ENCODE measurements at places on chromosomes 5 and 9.

DNA sequence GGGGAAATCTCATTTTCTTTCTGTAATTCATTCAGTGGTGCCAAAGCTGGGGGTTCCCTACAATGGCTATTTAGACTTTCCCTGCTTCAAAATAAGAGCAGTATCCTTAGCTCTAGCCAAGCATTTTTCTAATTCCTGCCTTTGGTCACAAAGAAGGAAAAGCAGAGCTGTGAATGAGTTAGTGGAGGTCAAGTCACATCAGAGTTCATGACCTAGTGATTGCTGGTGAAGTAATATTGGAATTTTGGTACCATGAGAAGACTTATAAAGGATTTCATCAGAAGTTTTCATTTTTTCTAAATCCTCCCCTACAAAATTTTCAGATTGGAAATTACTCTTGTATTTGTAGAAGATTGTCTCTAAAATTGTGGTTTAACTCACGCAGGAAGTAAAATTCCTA, 28.0 kb downstream of the DNAJC21 start:
- no peak for DNase-seq

DNA sequence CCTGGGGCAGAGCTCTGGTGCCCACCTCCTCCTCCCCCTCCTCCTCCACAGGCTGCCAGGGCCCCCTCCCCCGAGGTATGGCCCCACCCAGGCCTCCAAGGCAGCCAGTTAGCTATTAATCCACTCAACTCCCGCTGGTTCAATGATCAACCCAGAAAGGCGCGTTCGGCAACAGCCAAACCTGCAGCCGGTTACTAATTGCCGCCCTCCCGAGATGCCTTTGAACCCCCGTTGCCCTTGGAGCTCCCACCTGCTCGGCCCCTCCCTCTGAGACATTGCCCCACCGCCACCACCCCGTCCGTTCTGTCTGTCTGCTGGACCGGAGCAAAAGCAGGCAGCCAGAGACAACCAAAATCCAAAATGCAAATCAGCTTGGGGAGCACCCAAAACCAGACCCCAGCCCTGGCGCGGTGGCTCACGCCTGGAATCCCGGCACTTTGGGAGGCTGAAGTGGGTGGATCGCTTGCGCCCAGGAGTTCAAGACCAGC, 25.8 kb downstream of the NOTCH1 start:
- no peak for DNase-seq

DNA sequence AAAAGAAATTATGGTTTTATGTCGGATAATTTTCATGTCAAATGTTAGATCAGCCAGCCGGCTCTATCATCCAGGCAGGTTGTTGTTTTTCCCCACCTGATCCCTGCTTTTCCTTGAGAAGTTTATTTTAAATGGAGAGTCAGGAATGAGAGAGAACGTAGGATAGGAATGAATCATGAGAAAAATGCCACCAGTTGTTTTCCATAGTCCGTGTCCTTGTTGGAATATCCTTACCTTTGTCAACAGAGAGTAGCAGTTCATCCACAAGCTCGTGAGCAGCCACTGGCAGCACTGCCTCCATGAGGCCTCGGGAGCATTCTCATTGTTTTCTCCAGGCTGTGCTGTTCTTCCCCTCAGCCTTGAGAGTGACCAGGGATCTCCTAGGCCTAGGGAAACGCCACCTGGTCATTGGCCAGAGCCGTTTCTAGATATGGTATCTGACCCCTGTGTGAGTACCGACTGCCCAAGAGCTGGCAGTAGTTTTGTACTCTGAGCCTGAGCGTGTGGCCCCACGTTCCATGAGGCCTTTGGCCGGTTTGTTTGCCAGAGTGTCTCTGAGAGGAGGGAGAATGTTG, 293.3 kb downstream of the FANCC start:
- no peak for DNase-seq

GRCh38 chr5:155250596-155250995, 237.0 kb downstream of the KIF4B start:
- peak; percentile 27 for DNase-seq

- DNase-seq = no peak
Observed at GRCh38 chr5:4831325-4831724, 308.8 kb upstream of the ADAMTS16 start.

GRCh38 chr9:84731696-84732095, 62.2 kb downstream of the NTRK2 start:
- DNase-seq = no peak

GRCh38 chr9:95419444-95419843, 97.3 kb downstream of the PTCH1 start:
- DNase-seq = no peak

DNA sequence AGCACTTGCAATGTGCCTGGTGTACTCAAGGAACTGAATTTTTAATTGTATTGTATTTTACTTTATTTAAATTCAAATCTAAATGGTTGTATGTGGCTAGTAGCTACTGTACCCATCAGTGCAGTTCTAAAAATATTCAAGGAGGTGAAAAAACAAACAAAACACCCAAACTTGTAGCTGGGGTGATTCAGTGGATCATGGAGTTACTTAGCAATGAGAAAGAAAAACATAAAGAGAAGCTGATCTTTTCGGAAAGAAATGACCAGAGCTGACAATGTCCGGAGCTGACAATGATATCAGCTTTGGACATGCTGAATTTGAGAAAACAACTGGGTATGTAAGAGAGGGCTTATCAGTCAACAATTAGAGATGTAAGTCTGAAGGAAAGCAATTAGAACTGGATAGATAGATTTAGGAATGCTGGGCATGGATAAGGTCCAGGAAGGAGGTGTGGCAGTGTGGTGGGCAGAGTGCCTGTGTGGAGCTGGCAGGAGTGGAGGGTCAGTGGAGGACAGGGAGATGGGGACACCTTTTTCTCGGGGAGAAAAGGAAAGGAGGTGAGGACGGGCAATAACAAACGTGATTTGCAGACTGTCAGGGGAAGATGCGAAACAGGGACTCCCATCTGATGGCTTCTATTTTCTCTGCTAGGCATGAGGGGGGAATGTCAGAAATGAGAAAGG, 113.2 kb downstream of the DCP2 start:
- no peak for DNase-seq

GRCh38 chr5:178535299-178536175, 54.7 kb downstream of the COL23A1 start:
- DNase-seq = no peak

DNA sequence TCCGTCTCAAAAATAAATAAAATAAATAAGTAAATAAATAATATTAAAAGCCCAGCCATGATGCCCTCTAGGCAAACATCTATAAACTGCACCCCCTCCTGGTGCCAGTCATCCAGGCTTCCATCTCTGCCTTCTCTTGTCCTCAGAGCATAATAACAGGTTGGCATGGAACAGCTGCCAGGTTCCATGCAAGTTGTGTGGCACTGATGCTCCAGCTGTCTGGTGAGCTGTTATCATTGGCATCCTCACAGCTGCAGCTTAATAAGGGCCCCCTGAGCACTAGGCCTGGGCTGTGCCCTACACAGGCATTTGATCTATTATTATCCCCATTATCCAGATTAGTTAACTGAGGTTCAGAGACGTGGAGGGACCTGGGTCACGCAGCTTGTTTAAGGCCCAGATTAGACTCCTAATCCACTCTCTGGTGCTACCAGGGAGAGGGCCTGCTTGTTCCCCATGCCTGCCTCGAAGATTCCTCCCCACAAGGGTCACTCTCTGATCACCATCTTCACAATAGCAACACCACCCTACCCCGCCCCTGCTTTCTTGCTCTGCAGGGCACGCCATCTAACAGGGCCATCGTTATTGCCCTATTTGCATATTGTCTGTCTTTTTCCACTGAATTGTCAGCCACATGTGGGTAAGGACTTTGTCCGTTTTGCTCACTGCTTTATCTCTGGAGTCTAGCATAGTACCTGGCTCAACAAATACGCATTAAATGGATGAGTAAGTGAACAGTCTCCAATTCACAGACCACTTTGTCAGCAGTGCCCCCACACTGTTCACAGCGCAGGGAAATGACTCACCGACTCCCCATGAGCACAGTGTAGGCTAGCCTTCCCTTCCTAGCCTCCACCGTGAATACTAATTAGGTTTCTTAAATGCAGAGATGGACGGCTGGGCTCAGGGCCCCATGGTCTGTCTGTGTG, 1.5 kb upstream of the DNM1 start:
- DNase-seq = no peak

- DNase-seq = no peak
Observed at GRCh38 chr5:53882006-53882675, 321.7 kb downstream of the NDUFS4 start.

DNA sequence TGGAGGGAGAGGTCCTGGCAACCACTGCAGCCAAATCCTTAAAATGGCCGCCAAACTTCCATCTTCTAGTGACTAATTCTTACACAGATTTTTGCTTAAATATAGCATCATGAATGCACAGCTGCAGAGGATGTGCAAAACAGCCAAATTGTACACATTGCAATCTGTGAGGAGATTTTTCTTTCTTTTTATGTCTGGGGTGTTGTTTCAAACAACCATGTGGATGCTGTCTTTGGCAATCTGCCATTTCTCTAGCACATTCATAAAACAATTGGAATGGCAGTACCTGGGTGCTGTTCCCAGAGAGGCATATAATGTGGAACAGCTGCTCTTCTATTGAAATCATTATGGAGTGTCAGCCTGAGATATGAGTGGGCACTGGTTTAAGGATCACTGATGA, 1082.9 kb upstream of the SEMA6A start:
- peak; percentile 14 for DNase-seq

GRCh38 chr5:43643327-43643726, 40.3 kb downstream of the NNT start:
- DNase-seq = no peak

DNA sequence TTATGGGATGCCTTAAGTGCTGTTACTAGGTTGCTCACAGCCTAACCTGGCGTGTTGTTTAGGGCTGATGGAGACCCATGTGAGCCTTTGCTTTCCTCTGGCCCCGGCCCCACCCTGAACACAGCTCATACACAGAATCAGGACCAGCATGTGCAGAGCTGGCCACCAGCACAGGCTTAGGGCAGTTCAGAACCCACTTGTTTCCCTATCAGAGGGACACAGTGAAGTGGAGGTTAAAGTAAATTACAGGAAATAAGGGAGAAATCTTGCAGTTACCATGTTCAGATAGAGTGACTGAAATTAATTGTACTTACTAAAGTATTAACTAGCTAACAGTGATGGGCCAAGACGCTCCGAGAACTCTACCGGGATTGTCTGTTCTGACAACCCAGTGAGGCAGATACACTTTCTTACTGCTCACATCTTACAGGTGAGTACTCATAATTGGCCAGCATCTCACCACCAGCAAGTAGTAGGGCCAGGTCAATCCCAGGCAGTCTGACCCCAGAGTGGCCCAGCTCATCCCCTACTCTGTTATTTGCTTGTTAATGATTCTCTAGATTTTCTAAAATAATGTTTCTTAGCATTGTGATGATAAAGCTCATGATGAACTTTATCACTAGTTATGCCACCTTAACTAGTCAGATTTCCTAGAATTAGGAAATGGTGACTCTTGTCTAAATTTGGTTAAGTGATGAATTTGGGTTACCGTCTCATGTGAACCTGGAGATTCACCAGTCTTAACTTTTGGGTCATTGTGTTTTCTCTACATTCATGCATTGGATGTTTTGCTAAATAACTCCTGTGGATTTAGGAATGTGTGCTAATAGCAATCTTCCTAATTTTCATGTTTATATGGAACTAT, 15.4 kb downstream of the CCT5 start:
- DNase-seq = no peak

DNA sequence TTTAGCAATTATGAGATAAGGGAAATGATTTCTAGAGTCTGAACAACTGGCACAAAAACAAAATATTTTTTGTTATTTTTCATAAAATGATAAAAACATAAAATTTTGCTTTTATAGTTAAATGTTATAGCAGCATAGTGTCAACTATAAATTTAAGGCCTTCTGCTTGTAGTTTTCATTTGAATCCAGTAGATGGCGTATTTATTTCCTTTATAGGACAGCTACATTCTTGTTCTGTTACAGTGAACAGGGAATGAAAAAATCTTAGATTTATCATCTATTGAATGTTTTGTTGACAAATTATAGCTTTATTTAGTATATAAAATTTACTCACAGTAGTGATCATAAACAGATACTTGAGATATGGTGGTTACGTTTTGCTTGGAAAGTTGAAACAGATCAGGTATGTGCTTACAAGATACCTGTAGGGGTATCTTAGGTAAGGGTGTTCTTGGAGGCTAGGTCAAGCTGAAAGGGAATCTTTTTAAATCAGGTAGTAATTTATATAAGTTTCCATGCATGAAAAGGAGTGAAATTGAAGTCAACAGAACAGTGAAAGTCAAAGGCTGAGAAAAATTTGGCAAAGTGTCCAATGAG, 239.3 kb upstream of the GRIN3A start:
- no peak for DNase-seq

DNA sequence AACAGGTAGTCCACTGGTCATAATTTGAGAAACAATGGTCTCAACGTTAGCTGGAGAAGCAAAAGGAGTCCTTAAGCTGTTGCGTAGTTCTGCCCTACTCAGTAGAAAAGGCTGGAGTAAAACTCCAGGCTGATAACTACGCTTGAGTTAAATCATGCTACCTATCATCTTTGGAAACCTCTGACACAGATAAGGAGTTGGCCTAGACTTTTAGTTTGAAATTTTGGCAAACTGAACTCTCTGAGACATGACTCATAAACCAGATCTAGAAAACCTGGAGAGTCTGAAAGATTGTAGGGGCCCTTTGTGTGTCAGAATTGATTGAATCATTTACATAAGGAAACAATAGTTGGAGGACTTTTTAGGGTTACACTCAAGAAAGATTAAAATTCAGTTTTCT, 26.3 kb downstream of the NMUR2 start:
- no peak for DNase-seq

DNA sequence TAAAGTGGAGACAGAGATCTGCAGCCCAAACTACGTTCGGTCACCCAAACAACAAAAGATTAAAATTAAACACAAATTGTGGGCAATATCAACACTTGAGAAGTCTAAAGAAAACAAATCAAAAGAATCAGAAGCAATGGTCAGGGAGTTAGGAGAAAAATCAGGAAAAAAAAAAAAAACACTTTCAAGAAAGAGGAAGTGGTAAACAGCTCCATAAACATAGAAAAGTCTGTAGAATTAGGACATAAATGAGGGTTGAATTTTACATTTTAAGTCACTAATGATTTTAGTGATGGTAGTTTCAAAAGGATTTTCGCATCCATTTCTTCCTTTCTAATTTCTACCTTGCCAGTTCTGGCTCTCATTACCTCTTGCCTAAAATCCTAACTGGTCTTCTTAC, 10.1 kb downstream of the RNF145 start:
- no peak for DNase-seq

DNA sequence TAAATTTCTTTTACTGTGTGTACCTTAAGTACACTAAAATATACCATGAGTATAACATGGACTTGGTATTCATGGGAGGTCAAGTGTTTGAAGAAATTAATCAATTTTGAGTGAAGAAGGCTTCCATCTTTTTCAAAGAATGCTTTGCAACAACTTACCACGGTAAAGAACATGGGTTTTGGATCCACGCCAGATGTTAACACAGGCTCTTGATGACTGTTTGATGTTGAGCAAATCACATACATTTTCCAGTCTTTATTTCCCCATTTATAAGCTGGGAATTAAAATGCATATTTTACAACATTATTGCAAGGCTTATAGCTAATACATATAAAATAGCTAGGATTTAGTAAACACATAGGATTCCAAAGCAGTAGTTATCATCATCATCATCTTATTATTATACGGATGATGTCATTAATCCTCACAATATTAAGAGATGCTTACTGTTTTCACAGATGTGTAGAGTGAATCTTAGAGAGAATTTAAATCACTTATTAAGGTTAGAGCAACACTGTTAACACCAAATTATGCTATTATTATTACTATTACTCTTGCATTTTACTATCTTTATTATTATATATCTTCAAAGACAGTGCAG, 362.0 kb downstream of the PRELID2 start:
- no peak for DNase-seq
